Neural cell (in vitro differentiated cells): ENCODE measurements at places on chromosomes 11 and 22. TPM values are rescaled to one million over a fixed set of nuclear protein-coding genes. Genes with fewer than 3 reads are reported as not detected.

FAM181B gene
- polyA plus RNA-seq = 1.3 and 1.4 TPM in 2 replicates

MMP12 gene
- not detected in 2 replicates for polyA plus RNA-seq

TRPC6 gene
- 0.11 and 0.30 TPM in 2 replicates for polyA plus RNA-seq

H19 gene
- not detected in 2 replicates for polyA plus RNA-seq

DCDC1 gene
- polyA plus RNA-seq = 3.5 and 5.0 TPM in 2 replicates

CHST1 gene
- polyA plus RNA-seq = 16.2 and 22.8 TPM in 2 replicates

ASCC2 gene
- polyA plus RNA-seq = 25.3 and 26.2 TPM in 2 replicates
